Urinary bladder (tissue), 4 donors: ENCODE measurements at places on chromosomes 2 and 18.

GRCh38 chr2:75403991-75404428, 156.7 kb downstream of the EVA1A start:
- no peak for DNase-seq

GRCh38 chr2:100283724-100284501, 38.4 kb downstream of the LONRF2 start:
- no peak for DNase-seq

- DNase-seq, result no peak
Measured at GRCh38 chr2:230706053-230706521, 6.6 kb upstream of the CAB39 start.

- no peak for DNase-seq
Measured at GRCh38 chr2:11669454-11670291, at the start of gene NTSR2. Gene NTSR2, minus strand, starts transcription at chr2:11670195. Its CDS starts 66 bp downstream, at chr2:11670129.

- DNase-seq, result no peak
Measured at GRCh38 chr2:68157002-68157401, 686 bp upstream of the PNO1 start.

- no peak for DNase-seq
Measured at GRCh38 chr2:96550787-96551604, 14.4 kb downstream of the ARID5A start.
